RWPE2 (cell line): ENCODE measurements at places on chromosomes 6 and 20.

DNA sequence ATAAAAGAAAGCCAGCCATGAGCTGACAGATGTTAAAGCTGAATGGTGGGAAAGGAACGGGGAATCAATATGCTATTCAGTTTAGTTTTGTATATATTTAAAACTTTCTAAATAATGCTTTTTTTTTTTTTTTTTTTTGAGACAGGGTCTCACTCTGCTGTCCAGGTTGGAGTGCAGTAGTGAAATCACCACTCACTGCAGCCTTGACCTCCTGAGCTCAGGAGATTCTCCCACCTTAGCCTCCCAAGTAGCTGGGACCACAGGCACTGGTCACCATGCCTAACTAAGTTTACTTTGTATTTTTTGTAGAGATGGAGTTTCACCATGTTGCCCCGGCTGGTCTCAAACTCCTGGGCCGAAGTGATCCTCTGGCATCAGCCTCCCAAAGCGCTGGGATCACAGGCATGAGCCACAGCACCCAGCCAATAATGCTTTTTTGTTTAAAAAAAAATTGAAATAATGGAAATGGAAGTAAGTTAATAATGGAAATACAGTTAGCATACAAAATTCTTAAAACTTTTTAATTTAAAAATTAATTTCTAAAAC is 19.1 kb downstream of the EPB41L2 start:
- no peak overlapping the region for H3K4me3 ChIP-seq
- no peaks in the 10 kb centered on the region for H3K36me3 ChIP-seq
- H3K4me1 ChIP-seq = no peaks in the 10 kb centered on the region
- no peak overlapping the region for H3K27ac ChIP-seq

DNA sequence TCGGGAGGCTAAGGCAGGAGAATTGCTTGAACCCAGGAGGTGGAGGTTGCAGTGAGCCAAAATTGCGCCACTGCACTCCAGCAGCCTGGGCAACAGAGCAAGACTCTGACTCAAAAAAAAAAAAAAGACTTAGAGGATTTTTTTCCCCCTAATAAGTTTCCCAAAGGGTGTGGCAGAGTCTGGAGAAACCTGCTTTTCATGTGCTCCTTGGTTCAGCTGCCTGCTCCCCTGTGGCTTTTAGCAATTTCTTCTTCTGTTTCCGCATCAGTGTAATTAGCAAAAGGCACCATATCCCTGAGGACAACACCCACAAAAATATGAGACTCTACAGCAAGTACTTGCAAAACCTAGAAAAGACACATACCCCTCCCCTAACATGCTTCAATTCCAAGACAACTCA is 28.6 kb upstream of the ZNF133 start:
- no peaks in the 10 kb centered on the region for H3K36me3 ChIP-seq
- H3K27ac ChIP-seq = no peak overlapping the region
- no peak for DNase-seq

DNA sequence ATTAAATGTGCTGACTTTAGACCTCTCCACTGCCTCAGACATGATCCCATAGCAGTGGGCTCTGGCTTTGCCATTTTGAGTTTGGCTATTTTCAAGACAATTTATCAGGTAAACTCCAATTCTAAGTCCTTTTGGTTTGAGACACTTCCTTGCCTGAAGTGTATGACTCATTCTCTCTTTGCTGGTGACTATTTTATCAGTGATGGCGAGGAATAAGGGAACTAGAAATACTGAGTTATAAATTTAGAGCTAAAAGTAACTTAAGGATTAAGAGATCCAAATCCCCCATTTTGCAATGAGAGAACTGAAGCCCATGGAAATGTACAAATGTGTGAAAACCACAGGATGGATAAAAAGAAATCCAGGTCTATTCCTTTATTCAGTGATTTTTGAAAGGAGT is 30.9 kb upstream of the CD83 start:
- H3K27me3 ChIP-seq = no peaks in the 10 kb centered on the region
- H3K4me1 ChIP-seq = no peaks in the 10 kb centered on the region
- H3K4me3 ChIP-seq = no peak overlapping the region
- no peak for DNase-seq
- no peak overlapping the region for H3K27ac ChIP-seq

- no peaks in the 10 kb centered on the region for H3K27me3 ChIP-seq
- no peaks in the 10 kb centered on the region for H3K4me1 ChIP-seq
- no peaks in the 10 kb centered on the region for H3K36me3 ChIP-seq
- no peak overlapping the region for H3K27ac ChIP-seq
- H3K4me3 ChIP-seq = no peak overlapping the region
Observed at GRCh38 chr6:99013145-99013544, 65.4 kb upstream of the FBXL4 start.

GRCh38 chr20:38049800-38050199 is 16.3 kb downstream of the RPRD1B start:
- H3K27me3 ChIP-seq = no peaks in the 10 kb centered on the region
- peak overlapping the region; percentile 81 for H3K27ac ChIP-seq
- peaks cover 33% of the 10 kb centered on the region for H3K4me1 ChIP-seq

DNA sequence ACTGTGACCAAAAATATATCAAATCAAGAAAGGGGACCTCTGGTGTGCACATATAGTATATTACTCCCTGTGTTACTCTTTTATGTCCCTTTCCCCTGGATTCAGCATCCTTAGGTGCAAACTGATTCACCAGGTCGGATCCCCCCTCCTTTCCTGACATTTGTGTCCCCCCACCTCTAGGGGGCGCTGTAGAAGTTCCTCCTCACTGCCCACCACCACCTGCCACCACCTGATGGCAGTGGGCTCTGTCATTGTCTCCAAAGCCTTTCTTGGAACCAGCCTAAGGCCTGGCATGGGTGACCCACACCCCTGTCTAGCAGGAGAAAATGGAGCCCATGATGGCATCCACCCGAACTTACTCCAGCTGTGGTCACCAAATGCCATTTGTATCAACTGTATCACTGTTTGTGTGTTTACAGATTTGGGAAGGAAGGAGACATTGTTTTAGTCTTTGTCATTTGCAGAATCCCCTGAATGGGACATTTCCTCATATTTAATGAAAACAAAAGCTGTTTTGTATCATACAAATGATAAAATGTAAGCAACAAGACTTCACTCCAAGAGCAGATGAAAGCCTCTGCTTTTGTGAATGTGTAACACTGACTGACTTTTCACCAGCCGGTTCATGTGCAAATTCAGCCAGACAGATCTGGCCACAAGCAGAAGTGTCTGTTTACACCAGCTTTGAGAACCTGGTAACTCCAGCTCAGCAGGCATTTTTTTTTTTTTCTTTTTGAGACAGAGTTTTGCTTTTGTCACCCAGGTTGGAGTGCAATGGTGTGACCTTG is 66.2 kb downstream of the ARMC2 start:
- DNase-seq = no peak
- no peak overlapping the region for H3K4me3 ChIP-seq
- H3K27me3 ChIP-seq = no peaks in the 10 kb centered on the region
- H3K4me1 ChIP-seq = no peaks in the 10 kb centered on the region
- H3K36me3 ChIP-seq = no peaks in the 10 kb centered on the region
- H3K27ac ChIP-seq = no peak overlapping the region
